Urothelium cell line (cell line): ENCODE measurements at places on chromosomes 1 and 21.

- no peak for DNase-seq
Measured at GRCh38 chr1:192635939-192636338, at the start of gene RGS13. RGS13 (plus strand) TSS chr1:192636147; CDS start chr1:192644335, 8,188 bp downstream.

DNA sequence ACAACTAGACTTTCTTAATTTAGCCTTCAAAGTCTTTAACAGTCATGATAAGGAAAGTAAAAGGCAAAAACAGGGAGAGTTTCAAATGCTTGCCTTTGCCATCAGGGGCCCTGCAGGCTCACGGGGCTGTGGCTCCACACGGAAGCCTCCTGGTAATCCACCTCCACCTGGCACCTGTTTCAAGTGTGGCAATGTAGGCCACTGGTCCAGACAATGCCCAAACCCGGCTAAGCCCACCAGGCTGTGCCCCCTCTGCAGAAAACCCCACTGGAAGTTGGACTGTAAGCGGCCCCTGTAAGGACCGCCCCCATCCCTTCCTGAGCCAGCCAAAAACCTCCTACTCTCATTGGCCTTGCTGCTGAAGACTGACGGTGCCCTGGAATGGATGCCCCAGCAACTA, 32.5 kb downstream of the VN1R5 start:
- no peak for DNase-seq

DNA sequence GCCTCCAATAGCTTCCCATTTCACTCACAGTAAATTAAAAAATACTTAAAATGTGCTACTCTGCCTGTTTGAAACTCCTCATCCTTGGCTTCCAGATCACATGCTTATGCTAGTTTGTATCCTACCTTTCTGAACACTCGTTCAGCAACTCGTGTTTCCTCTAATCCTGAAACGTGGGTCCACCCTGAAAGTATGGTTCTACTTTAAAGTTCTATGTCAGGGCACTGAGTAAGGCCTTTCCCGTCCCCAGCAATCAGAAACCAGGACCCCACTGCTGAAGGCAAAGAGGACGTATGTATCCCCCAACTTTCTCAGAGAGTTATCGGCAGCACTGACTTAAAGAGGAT, 419 bp upstream of the TSEN15 start:
- peak; percentile 14 for DNase-seq

- DNase-seq = no peak
Measured at GRCh38 chr1:33169290-33170055, 12.4 kb downstream of the TRIM62 start.

- DNase-seq = no peak
Measured at GRCh38 chr1:230277201-230278025, 148.7 kb downstream of the PGBD5 start.

- no peak for DNase-seq
Measured at GRCh38 chr1:184605941-184606340, 148.7 kb downstream of the EDEM3 start.

DNA sequence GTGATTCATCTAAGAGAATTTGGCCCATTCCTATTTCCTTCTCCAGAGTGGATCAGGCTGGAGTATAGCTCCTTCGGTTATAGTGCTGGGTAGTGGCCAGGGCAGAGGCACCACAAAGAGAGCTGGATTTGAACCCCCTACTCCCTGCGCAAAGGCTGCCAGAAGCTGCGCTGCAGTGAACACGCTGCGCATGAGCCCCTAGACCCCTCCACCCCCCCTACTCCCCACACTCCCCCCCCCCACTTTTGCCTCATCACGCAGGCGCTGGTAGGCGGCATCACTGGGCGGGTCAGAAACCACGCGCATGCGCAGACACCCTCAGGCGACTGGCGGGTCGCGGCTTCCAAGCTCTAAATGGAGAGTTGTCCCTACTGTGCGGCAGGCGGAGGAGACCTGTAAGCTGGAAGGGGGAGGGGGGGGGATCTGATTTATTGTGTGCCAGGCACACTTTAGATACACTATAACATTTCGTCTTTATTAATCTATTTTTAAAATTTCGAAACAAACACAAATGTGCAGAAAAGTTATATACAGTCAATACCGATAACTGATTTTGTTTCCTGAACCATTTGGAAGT, 38.7 kb upstream of the HMGN1 start:
- peak; percentile 76 for DNase-seq

GRCh38 chr1:67780637-67781036, 52.6 kb downstream of the GNG12 start:
- no peak for DNase-seq

DNA sequence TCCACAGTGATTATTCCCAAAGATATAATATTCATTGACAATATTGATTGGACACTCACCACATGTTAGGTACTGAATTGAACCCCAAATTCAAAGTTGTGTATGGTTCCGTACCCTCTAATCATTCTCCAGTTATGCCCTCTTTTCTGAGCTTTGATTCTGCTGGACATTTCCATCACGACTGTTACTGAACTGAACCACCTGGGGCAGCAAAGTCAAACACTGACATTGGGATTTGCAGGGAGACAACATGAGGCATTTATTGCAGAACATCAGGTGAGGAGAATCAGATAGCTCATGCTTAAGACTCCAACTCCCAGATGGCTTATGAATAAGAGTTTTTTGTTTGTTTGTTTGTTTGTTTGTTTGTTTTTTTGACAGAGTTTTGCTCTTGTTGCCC, 420.9 kb downstream of the DISC1 start:
- no peak for DNase-seq

DNA sequence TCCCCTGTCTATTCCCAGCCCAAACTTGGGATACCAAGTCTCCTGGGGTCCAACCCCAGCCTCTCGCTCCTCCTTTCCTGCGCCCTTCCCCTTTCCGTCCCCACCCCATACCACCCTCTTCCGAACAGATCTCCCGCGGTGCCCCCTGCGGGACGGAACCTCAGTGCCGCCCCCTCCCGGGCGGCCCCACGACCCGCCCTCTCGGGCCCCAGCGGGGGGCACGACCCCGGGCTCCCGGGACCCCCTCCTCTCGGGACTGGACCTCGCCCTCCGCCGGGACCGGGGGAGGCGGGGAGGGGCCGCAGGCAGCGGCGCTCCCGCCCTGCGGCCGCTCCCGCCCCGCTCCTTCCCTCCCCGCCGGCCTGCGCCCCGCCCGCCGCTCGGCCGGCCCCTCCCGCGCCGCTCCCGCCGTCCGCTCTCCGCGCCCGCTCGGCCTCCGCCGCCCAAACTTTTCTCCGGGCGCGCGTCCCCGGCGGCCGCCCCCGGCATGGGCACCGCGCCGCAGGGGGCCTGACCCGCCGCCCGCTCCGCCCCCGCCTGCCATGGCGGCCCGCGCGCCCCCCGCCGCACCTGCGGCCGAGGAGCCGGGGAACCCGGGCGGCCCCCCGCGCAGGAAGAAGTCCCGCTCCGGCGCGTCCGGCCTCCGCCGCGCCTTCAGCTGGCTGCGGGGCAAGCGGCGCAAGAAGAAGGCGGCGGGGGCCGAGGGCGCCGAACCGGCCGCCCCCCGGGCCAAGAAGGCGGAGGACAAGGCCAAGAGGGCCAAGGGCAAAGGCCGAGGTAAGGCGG, 39.0 kb upstream of the SYNC start:
- peak; percentile 78 for DNase-seq

GRCh38 chr1:40151457-40152079, 9.6 kb upstream of the RLF start:
- DNase-seq = no peak

DNA sequence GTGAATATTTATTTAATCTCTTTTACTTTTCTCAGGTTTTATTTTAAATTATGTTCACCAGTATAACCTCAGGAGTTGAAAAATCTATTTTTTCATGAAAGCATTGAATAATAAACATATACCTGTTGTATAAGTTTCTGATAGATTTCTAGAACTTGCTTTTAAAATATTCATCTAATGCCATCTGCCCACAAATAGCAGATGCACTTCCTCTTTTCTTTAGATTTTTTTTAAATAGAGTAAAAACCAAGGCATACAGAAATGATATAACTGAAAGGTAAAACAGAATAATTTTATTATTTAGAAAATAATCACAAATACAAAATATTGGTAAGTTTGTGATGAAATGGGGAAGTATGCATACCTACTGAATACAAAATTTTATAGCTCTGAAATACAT, 130.7 kb upstream of the PRMT6 start:
- no peak for DNase-seq

- no peak for DNase-seq
Measured at GRCh38 chr1:230279583-230279945, 146.6 kb downstream of the PGBD5 start.

DNA sequence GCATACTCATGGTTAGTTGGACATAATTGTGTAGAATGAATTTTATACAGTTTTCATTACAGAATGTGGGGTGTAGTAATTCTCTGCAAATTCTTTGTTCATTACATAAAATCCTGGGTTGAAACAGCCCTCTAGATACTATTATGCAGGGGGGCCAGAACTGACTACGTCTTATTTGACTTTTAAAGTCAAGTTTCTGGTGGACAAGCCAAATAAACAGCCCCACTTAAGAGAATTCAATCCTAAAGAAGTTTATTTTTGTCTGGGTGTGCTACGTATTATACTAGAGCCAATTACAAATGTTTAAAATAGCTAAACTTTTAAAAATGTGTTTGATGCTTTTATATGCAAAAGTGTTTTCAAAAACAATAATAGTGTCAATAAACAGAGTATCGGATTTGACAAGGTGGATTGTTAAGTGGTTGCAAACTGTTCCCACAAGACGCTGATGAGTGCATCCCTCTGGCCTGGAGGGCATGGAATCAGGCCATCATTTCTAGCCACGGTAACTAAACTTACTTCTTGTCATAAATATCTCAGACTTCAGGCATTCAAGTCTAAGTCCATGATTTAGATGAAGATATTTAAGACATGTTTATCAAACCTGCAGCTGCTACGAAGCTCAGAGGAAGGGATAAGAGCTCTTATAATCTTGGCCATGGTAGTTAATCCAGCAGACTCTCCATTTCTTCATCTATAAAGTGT, 646.3 kb downstream of the KIF26B start:
- no peak for DNase-seq

DNA sequence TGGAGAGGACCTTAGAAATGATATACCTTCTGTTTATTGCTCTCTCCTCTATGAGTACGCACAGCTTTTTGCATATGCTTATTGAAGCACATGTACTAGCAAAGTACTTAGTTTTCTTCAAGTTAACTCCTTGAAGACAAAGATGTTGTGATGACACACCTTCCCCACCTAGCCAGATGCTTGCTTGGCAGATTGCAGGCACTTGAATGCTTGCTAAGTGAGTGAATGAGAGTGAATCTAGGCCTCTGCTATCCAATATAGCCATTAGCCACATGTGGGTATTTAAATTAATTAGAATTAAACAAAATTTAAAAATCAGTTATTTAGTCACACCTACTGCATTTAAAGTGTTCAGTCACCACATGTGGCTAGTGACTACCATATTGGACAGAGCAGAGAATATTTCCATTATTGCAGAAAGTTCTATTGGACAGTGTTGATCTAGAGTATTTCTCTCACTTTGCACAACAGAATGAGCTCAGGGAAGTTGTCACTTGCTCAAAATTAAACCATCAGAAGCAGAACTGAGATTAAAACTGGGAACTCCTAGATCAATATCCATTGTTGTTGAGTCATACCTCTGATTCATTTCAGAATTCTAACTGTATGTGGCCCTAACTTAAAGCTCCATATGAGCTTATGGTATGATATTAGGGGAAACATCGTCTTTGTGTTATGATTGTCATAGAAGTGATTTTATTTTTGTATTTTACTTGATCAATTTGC, 8.6 kb upstream of the EEIG2 start:
- DNase-seq = no peak

DNA sequence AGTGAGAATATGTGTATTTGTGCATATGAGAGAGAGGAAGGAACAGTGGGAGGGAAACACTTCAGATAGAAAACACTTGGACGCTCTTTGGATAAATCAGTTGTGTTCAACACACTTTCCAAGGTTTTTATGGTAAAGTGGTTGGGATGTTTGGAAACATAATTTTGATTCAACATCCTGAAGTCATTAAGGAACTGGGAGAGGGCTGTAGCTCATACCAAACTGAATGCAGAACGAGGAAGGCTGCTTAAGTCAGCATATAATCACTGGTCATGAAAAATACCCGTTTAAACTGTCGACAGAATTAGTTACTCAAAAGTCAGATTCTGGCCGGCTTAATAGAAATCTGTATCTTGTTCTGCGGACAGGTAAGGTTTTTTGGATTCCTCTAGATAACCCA, 14.9 kb downstream of the LIX1L start:
- DNase-seq = no peak

DNA sequence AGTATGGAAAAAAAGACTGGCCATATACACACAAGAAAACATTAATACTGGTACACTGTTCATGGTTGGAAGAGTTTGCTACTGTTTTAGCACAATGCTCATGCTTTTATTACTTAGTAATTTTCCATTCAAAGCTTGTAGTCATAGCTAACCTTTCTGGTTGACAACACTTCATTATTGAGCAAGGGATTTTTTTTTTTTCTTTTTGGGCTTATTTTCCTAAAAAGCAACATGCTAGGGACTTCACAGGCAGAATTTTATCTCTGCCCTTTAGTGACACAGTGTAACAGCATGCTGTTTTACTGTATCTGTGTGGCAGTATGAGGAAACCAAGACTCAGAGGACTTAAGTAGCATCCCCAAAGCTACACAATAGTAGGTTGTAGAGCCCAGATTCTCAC, 58.5 kb downstream of the FGGY start:
- no peak for DNase-seq

GRCh38 chr1:246052603-246053002, 454.5 kb downstream of the SMYD3 start:
- no peak for DNase-seq

DNA sequence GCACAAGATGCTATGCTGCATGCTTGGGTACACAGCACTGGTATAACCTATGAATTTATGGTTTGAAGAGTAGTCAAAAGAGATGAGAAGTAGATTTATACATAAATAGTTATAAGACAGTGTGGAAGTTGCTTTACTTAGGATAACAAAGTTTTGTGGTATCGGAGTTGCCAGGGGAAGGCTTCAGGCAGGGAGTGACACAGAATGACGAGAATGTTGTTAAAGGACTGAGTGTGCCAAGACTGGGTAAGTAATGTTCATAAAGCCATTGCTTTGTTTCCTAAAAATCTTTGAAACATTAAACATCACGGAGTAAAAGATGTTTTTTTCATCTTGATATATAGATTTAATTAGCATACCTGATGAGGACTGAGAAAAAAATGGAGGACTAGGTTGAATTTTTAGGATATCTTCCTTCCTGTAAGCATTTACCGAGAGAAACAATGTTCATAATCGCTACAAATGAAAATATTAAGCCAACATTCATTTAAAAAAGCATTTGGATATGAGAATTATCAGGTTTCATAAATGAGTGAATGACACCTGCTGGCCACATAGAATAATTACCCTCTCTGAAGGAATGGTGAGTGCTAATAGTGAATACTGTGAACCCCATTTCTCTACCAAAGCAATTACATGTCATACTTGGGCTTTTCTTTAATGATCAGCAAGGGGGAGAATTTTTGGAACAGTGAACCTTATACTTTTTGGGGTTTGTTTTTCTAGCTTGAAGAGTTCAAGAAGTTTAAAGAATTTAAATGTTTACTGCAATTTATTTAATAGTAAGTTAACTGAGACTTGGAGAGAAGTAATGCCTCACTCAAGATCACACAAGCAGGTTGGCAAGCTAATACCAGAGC, 28.4 kb downstream of the EXTL2 start:
- DNase-seq = peak; percentile 13

- no peak for DNase-seq
Measured at GRCh38 chr21:42849759-42850412, 29.5 kb downstream of the WDR4 start.
